ENCODE measurements at places on chromosomes 12 and 14.

GRCh38 chr12:22626406-22626805, 1.4 kb downstream of the ETNK1 start:
- DNase-seq, result peak; percentile 16

DNA sequence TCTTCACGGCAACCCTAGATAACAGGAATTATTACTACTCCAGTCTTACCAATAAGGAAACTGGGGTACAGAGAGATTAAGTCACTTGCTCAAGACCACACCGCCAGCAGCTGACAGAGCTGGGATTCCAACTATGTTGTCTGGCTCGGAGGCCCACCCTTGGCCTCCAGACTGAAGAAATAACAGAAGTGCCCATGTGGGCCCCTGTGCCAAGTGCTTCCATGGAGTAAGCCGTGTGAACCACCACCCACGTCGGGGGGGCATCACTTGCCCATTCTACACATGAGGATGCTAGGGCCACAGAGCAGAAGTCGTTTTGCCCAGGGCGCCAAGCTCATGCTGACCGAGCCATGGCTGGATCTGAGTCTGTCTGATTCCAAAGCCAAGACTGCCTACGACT, 926 bp upstream of the CMKLR1 start:
- no peak for DNase-seq

- no peak for DNase-seq
Measured at GRCh38 chr14:21109377-21110138, 8.7 kb downstream of the TMEM253 start.

DNA sequence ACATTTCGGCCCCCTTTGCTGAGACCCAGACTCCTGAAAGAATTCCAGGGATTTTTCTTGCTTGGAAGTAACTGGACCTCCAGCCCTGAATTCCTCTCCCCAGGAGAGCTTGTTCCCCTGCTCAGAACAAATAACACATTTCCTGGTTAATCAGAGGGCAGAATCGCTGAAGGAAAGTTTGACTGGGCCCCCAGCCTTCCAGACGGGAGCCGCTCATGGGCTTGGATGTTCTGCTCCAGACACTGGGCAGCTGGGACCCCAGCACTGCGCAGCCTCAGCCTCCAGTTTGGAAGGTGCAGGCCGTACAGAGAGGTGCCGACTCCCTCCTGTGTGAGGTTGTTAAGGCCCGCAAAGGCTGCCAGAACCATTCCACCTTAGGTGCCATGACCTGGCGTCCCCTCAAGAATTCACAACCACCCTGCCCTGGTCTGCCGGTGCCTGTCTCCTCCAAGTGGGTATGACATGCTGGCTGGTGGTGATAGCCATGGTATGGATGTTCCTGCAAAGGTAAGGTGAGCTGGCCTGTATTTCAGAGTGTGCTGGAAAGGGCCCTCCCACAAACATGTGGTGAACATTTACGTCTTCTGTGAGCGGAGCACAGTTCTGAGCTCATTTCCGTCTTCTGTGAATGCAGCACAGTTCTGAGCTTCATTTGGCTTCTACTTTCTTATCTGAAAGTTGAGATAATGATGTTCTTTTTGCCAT, 5.1 kb upstream of the LTBP2 start:
- DNase-seq, result no peak

GRCh38 chr12:94536040-94536965, 76.6 kb upstream of the CEP83 start:
- no peak for DNase-seq

DNA sequence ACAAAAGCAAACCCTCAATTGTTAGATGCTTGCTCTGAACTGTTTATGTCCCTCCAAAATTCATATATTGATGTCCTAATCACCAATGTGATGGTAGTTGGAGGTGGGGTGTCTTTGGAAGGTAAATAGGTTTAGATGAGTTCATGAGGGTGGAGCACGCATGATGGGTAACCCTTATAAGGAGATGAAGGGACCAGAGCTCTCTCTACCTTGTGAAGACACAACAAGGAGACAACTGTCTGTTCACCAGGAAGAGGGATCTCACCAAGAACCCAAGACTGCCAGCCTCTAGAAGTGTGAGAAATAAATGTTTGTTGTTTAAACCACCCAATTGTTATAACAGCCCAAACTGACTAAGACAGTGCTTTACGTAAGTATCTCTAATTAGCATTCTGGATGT, 27.0 kb downstream of the DHRS2 start:
- no peak for DNase-seq

- DNase-seq, result no peak
Measured at GRCh38 chr12:29882846-29883245, 99.1 kb upstream of the TMTC1 start.

- no peak for DNase-seq
Measured at GRCh38 chr14:99081156-99081765, 190.7 kb downstream of the BCL11B start.

- no peak for DNase-seq
Measured at GRCh38 chr14:31207287-31207754, 272 bp downstream of the HECTD1 start.

DNA sequence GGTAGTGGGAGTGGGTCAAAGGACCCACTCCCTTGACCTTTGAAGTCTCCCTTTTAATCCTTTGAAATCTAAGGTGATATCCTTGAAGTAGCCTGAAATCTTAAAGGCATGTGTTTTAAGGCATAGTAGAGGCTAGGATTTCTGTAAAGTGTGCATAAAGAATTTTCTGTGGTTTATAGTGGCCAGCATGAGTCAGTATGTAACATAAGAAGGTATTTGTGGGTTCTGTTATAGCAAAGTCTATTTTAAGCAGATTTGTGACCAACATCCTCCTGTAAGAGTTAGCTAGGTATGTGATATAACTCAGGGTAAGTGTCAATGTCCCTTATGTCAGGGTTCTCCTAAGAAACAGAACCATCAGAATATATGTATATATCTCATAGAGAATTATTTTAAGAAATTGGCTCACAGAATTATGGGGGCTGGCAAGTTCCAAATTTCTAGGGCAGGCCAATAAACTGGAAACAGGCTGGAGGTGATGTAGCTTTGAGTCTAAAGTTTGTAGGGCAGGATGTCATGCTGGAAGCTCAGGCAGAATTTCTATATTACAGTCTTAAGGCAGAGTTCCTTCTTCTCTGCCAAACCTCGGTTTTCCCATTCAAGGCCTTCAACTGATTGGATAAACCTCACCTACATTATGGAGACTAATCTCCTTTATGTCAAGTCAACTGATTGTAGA, 18.7 kb upstream of the EPYC start:
- no peak for DNase-seq

DNA sequence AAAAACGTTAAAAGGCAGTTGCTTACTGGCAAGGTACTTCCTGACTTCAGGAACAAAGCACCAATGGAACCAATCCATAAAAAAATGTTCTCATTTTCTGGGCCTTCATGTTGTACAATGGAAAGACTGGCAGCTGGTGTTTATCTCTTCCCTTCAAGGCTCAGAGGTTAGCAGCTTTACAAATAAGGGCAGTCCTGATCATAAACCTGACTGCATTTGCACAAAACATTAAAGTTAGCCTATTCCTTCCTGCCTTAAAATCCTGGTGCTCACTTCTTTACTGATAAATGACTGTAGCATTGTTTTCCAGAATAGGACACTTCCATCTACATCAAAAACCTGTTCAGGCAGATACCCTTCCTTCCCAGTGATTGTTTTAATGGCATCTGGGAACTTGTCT, 19.2 kb downstream of the IL26 start:
- DNase-seq, result no peak

DNA sequence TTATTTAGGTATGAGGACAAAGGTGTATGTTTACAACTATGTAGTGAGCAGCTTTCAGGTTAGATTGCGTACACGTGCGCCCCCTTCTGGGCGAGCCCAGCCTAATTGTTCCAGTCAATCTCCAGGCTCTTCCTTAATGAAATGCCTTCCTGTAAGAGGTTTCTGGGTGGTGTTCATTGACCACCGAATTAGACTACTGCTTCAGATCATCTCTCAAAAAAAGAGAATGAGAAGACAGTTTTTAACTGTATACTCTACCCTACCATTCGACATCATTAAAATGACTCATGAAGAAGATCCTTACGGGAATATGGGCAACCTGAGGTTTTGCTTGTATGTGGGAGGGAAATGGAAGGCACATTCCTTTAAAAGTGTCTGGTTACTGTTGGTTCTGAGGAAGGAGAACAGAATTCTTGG, 2.1 kb downstream of the LUM start:
- DNase-seq, result no peak

GRCh38 chr12:55037351-55037987, 17.7 kb downstream of the NEUROD4 start:
- DNase-seq, result no peak

DNA sequence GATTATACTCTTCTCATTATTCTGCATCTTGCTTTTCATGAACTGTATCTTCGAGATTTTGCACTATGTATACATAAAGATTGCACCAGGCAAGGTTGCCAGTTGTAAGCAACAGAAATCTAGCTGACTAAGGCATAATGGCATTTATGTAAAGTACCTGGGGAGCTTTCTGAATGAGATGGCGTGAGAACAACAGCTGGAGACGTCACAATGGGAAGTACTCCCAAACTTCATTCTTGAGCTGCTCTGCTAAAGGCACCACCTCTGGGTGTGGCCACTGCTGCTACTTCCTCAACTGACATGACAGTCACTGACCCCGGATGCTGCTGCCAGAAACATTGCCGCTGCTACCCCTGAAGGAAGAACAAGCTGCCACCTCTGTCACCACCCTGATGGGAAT, 220.7 kb downstream of the NOVA1 start:
- peak; percentile 34 for DNase-seq

GRCh38 chr14:34874386-34875030, 652 bp downstream of the BAZ1A start:
- peak; percentile 65 for DNase-seq

GRCh38 chr14:93532541-93532940, 101.8 kb downstream of the UNC79 start:
- DNase-seq, result no peak

GRCh38 chr14:65472189-65472588, 59.7 kb downstream of the FUT8 start:
- DNase-seq, result no peak

DNA sequence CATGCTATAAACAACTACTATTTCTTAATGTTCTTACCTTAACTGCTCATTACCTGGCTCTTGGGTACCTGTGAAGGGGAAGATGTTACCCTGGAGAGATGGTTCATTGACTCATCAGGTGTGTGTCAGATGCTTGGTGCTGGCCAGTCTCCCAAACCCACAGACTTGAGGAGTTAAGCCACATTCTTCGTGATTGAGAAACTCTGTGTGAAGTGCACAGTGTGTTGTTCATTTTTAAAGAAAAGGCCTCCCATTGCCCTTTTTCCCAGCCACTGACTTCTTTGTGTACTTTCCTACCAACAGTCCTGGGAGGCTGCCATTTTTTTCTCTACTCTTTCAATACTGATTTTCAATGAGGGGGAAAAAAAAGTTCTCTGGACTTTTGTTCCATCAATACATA, 3.2 kb downstream of the MGST1 start:
- no peak for DNase-seq

- no peak for DNase-seq
Measured at GRCh38 chr14:60856111-60856510, 121.5 kb downstream of the MNAT1 start.

DNA sequence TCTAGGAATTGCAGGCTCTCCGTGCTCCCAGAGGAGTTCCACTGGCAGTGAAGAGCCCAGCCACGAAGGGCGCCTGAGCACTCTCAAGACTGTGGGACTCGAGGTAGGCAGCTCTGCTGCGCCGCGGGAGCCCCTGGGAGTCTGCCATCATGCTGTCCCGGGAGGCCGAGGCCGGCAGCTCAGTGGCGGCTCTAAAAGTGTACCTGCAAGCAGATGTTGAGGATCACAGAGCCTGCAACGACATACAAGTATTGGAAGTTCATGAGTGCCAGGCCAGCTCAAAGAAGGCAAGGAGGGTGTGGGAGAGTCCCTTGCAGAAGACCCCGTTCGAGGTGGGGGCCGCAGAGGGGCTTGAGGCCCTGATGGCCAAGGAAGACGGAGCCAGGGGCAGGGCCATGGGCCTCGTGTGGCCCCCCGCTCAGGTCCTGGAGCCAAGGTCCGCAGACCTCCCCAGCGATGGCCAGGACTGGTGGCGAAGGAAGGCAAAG, 62.7 kb downstream of the MUCL1 start:
- no peak for DNase-seq

DNA sequence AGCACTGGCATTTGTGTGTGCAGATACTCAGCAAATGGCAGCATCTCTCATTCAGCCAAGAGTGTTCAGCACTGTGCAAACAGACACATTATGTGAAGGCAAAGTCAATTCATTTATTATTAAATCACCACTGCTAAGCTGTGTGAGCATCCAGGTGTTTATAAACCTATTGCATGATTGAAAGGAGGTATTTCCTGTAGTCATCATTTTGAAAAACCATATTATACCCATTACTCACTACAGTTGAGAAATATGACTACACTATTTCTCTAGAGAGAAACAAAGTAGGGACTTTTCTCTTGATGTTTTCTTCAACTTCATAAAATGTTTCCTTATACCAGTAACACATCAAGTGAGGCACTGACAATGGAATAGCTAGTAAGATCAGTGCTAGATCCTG, 13.7 kb downstream of the SPX start:
- DNase-seq, result no peak

DNA sequence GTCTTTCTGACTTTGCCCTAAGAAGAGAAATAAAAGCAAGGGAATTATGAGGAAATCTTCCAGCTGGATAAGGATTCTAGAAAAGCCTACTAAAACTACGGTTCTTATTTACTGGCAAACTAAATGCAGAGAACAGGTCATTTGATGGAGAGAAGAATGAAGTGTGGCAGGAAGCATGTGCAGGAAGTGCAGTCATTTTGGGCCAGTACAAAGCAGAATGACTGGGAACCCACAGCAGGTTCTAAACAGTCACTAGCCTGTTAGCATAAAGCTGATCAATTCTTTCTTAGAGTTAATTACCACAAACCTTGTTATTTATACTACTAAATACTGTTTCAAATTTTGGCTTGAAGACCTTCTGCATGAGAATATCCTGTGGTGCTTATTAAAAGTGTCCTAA, 36.7 kb downstream of the CFAP54 start:
- no peak for DNase-seq

GRCh38 chr12:119375883-119376190, 41.3 kb downstream of the CCDC60 start:
- DNase-seq, result no peak

DNA sequence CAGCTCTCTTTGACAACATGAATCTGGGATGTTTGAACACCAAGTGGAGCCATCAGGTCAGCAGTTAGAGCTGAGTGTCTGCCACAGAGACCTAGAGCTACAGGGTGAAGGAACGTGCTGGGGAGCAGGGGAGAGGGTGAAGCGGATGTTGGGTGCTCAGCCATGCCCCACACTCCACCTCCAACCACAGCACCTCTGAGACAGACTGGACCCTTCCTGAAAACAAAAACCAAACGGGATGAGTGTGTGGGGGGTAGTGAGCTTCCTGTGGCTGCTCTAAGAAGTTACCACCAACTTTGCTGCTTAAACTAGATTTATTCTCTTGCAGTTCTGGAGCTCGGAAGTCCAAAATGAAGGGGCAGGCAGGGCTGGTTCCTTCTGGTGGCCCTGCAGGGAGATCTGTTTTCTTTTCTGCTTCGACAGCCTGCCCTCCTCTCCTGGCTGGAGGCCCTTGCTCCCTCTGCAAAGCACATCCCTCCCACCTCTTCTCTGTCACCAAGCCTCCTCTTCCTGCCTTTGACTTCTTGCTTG, 5.6 kb upstream of the GOLGA3 start:
- peak; percentile 36 for DNase-seq

GRCh38 chr12:3741882-3742672, 10.8 kb downstream of the CRACR2A start:
- DNase-seq, result no peak

All from CD4-positive, alpha-beta memory T cell (primary cell).